ENCODE measurements at places on chromosomes 7 and 10. TPM values are rescaled to one million over a fixed set of nuclear protein-coding genes. Genes with fewer than 3 reads are reported as not detected.

GRCh38 chr7:66697449-66698438 lies 42.8 kb upstream of the RABGEF1 start:
- no peak for DNase-seq

DNA sequence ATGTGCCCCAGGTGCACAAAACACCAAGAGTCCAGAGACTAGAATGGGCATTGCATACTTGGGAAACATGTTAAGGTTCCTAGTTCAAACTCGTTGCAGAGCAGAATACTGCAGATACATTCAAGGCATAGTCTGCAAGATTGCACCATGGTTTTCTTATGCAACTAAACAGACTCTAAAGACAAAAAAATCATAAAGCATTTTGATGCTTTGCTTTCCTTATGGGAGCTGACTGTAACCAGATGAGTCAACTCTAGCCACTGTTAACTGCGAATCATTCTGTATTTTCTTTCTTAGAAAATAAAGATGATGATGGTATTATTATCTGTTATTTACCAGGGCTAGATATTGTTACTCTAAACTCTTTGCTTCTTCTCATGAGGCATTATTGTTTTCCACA lies 19.7 kb downstream of the TRUB1 start:
- DNase-seq, result no peak

GRCh38 chr7:99106411-99106810 lies 37.5 kb downstream of the SMURF1 start:
- no peak for DNase-seq

- DNase-seq, result peak; percentile 82
Observed at GRCh38 chr7:3200504-3200903, 100.5 kb upstream of the SDK1 start.

- no peak for DNase-seq
Observed at GRCh38 chr10:114953047-114953446, 15.1 kb downstream of the TRUB1 start.

DNA sequence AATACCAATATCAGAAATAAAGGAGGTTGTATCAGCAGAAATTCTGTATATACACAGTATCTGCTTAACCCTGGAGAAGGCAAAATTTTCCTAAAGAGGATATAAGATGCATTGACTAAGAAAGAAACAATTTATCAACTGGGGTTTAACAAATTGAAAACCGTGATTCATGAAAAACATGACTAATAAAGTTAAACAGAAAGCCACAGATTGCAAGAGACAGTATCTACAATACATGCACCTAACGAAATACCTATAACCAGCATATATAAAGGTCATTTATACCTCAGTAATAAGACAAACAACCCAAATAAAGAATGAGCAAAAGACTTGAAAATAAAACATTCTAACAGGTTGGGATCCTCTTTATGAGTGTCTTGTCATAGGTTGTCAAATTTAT lies 101.8 kb downstream of the IQUB start:
- no peak for DNase-seq

DNA sequence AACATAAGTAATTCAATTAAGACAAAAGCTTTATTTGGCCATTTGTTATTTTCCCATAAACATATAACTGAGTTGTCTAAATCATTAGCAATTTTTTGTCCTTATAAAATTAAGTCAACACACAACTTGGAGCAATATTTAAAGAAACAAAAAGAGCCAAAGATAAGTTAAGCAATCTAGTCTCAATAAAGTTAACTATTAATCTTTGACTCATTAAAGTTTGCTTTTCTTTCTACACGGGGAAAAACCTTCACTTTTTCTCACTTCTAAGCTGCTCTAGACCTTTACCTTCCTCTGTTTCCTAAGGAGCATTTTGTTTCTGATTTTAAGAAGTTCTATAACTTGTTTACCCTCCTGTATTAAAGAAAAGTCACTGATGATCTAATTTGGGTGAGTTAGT lies 867.1 kb upstream of the PHF14 start:
- DNase-seq, result no peak

- DNase-seq, result no peak
Observed at GRCh38 chr10:111440501-111440900, 363.7 kb downstream of the ADRA2A start.

- DNase-seq, result no peak
Observed at GRCh38 chr7:107939573-107940489, 48.8 kb downstream of the DLD start.

- no peak for DNase-seq
Observed at GRCh38 chr7:28276298-28276697, 95.7 kb upstream of the JAZF1 start.

GRCh38 chr10:60363187-60363586 lies 26.5 kb downstream of the ANK3 start:
- no peak for DNase-seq

The RBP4 gene
- total RNA-seq, result not detected

GRCh38 chr10:74947781-74948401 lies 121.5 kb downstream of the KAT6B start:
- DNase-seq, result peak; percentile 28

DNA sequence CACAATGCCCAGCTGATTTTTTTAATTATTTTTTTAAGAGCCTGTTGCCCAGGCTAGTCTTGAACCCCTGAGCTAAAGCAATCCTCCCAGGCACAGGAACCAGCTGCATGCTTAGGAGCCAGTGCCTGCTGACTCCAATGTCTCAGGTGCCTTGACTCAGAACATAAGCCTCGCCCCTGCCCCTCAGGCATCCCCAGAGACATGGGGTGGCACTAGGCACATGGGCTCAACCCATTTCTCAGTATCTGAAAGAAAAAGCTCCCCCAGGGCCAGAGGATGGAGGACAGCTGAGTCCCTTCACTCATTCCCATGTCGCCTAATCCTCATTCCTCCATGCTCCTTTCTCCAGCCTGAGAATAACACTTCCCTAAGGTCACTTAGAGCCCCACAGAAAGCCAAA lies 39.1 kb downstream of the KCNH2 start:
- no peak for DNase-seq

DNA sequence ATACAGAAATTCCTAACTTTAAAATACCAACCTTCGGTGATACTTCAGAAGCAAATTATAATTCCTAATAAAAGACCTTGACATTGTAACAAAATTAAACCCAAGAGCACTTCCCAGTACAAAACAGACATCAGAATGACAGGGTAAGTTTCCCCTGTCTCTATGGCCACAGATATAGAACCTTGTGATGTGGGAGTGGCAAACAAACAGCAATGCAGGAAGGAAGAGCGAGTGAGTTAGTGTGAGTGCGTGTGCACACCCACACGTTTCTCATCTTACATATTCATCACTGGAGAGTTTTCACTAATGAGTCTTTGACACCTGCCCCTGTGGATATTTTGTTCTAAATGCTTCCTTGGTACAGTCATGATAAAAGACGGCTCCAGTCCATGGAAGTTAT lies 72.2 kb downstream of the VWC2 start:
- DNase-seq, result no peak

The PAPOLB gene
- not detected for total RNA-seq

DNA sequence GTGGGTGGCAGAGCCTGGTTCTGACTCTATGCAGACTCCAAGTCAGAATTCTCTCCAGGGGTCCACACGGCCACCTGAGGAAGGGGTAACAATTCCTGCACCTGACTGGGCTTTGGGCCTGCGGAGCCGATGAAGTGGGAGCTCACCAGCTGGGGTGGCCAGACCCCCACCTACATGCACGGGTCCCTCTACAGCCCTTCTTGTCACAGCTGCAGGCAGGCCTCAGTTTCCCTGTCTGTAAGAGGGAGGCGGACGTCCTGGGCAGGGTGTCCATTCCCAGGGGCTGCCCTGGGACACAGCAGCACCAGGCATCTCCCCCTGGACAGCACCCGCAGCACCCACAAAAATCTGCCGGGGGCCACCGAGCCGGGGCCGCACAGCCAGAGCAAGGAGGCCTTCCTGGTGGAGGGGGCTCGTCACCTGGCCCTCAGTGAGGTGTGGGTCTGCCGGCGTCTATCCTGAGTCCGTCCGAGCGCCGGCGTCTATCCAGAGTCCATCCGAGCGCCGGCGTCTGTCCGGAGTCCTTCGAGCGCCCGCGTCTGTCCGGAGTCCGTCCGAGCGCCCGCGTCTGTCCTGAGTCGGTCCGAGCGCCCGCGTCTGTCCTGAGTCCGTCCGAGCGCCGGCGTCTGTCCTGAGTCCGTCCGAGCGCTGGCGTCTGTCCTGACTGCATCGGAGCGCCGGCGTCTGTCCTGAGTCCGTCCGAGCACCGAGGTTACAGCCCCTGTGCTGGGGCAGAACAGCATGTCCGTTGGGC lies 65.1 kb downstream of the PDGFA start:
- no peak for DNase-seq
